ENCODE measurements at places on chromosomes 7 and 10.
A peak's percentile ranks its signal among the peaks of the same experiment; 100 is the strongest.

DNA sequence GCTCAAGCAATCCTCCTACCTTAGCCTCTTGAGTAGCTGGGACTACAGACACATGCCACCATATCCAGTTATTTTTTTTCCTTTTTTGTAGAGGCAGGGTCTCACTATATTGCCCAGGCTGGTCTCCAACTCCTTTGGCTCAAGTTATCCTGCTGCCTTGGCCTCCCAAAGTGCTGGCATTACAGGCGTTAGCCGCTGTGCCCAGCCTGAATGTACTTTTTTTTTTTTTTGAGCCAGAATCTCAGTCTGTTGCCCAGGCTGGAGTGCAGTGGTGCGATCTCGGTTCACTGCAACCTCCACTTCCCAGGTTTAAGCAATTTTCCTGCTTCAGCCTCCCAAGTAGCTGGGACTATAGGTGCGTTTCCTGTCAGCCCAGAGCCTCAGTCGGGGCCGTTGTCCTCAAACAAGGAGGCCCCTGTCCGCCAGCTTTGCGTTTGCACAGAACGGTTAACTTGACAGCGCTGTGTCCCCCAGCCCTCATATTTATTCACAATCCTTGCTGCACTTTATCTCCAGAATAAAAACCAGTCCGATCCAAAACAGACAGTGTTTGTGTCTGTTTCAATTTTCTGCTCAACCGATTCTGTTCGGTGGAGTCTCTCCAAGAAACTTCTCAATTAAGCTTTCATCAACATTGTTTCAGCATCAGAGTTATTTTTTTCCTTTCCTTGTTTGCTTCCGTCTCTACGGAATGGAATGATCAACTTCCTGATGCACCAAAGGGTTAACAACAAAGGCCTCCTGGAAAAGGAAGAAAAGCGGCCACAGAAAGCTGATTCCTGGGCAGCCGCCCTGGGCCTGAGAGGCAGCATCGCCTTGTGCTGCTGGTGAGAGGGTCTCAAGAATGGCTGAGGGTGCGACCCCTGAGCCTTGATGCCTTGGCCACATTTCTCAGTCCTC, 64.5 kb downstream of the PDIA4 start:
- no peak for DNase-seq

DNA sequence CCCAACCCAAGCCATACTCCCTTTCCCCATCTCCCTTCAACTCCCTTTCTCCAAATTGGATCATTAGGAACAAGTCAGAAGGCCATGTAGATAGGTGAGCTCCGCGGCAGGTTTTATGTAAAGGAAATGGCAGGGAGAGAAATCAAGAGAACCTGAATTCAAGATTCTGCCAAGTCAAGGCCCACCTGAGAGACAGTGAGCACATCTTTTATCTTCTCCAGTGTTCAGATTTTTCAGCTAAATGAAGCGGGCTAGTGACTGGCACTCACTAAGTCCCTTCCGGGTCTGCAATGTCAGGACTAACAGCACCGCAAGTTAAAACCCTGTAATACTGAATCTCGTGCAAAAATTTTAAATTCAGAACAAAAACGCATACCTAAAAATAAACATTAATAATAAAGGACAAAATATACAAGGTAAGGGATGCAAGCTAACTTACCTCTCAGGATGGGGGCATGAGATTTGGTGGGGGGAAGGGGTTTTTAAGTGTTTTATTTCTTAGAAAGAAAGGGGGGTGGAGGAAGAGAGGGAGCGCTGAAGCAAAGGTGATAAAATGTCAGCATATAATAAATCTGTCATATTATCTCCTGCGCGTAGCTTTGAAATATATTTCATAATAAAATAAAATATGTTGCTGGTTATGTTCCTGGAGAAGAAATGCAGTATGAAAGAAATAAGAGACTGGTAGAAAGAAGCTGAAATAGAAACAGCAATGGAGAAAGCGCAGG, 17.6 kb downstream of the TCAF1 start:
- DNase-seq = no peak

DNA sequence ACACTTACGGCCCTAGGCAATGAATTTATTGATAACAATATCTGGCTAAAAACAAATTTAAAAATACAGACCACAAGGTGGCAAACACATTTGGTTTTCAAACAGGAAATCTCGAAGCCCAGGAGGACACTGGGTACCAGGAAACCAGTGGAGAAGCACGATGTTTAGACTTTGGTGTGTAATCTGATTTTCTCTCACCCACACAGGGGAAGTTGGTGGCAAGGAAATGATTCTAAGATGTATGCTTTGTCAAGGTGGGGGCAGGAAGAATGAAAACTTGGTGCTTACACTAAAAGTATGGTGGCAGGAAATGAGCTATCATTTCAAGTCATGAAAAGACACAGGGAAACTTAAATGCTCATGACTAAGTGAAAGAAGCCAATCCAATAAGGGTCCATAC, 113.2 kb upstream of the ANKRD1 start:
- no peak for DNase-seq

- DNase-seq = no peak
Observed at GRCh38 chr7:39825401-39825980, 124.6 kb upstream of the CDK13 start.

DNA sequence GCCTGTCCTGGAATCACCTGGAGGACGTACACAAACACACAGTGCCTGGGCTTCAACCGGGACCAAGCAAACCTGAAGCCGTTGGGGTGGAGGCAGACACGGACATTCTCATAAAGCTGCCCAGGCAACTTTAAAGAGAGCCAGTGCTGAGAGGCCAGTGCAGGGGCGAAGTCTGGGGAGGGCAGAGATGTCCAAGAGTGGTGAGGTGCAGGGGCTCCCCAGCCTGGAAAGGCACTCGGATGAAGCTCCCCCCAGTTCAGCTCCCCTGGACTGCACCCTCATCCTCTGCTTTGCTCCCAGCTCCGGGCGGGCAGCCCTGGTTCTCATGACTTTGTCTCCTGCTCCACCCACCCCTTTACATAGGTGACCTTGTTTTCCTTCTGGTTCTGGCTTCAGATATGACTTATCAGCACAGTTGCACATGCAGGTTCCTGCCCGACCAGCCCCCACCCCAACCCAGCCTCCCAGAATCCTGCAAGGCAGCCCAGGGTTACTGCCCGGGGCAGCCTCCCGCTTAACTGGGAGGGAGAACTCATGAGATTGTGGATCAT, 60.8 kb upstream of the EEPD1 start:
- DNase-seq = no peak

GRCh38 chr10:68553599-68553998, 6.5 kb upstream of the TET1 start:
- no peak for DNase-seq

- DNase-seq = no peak
Observed at GRCh38 chr10:93077860-93078337, 4.2 kb downstream of the CYP26A1 start.

- DNase-seq = peak; percentile 66
Observed at GRCh38 chr7:100191775-100192174, 14.1 kb downstream of the STAG3 start.

DNA sequence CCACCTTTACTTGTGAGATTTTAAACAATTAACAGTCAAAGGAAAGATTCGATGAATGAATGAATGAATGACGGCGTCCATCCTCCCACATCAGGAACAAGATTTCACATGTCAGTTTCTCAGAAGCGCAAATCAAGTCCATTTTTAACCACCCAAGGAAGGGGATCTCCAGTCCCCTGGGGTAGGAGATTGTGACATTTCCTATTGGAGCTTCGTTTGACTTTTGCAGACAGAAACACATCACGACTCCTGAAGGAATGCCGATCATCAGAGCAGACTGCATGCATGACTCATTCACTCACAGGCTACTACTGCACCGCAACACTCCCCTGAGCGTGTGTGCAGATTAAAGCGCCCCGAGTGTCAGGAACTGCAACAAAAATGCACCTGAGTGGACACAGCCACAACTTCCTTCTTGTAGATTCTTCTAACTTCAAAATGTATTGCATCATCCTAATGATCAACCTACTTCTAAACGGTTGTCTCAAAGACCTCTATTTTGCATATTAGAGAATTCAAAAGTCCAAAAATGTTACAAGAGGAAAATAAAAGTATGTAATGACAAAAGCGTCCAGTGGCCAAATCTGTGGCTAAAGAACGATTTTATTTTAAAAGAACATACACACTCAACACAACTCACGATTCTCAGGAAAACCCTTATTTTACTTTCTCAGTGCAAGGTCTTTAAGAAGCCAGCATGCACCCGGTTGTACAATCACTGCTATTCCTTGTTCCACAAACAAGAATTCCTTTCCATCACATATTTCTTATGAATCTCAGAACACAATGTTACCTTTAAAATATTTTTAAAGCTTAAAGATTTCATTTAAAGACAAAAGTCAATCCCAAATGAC, 172.6 kb downstream of the FAM107B start:
- DNase-seq = peak; percentile 73

DNA sequence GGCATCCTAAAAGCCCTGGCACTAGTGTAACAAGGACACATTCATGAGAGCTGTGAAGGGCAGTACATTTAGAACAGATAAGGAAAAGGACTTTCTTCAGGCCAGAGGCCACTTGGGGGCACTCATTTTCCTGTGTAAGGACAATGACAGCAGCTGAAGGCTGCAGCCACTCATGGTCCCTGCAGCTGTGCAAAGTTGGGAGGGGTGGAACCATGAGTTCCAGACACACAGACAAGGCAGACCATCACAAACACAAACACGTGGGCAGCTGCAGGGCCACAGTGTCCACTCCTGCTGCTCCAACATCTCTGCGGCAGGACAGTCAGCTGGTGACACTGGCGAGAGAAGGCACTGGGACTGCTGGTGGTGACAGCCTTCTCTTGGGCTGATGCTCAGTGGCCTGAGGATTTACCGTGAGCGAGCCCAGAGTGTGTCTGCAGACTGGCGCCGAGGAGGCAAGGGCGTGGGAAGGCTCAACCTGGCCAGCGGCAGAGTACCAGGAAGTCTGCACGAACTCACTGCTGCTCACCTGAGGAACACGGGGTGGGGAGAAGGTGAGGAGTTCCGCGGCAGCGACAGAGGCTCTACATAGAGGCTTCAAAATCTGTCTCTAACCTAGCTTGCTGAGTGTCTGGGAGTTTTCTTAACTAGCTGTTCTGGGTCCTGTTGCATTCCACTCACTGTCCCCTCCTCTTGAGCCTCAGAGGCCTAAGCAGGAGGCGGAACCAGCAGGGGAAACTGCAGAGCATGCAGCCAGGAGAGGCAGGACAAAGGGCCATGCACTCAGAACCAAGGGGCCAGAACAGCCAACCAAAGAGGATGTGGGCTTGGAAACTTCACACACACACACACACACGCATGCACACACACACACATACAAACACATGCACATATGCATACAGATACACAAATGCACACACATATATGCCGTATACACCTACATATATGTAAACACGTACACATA, 76.5 kb upstream of the DDC start:
- DNase-seq = no peak

DNA sequence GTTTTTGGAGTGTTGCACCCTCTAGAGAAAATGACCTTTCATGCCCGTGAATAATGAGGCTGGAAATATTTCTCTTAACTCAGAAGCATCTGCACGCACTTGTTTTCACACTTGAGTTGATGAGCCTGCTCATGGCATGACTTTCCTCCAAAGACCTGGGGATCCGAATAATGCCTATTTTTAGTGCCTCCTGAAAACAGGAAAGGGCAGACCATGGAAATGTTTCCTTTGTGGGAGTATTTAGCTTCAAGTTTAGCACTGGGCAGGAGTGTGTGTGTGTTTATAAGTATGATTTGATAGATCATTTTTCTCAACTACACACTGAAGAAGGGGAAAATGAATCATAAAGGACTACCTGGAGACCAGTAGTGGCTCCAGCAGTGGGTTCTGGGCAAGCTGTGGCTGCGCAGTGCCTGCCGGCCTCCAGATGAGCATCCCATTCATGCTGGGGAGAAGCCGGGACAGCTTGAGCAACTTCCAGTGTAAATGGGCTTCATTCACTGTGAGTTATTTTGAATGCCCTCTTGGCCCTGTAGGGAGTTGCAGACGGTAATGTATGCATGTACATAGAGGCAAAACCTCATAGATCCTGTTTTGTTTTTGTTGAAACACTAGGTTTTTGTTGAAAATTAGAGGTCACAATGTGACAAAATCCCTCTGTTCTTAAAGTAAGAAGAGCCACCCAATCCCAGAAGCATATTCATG, 117.8 kb upstream of the INSYN2A start:
- DNase-seq = no peak
